ENCODE measurements at places on chromosomes 1 and 21.

GRCh38 chr1:187051618-187052232, 223.0 kb downstream of the PLA2G4A start:
- DNase-seq = no peak

- no peak for DNase-seq
Measured at GRCh38 chr1:106249810-106250209, 806.7 kb upstream of the PRMT6 start.

DNA sequence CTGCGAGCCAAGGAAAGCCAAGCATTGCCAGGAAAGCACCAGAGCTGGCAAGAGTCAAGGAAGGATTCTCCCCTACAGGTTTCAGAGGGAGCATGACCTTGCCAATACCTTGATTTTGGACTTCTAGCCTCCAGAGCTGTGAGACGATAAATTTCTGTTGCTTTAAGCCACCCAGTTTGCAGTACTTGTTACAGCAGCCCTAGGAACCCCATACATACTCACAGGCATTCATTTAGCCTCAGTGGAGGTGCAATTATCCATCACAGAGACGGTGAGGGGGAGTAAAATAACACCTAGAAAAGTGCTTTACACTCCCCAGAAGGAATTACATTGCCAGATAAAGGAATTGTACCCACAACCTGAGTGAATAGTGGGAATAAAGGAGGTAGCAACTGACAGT, 167.4 kb upstream of the NFIA start:
- no peak for DNase-seq

DNA sequence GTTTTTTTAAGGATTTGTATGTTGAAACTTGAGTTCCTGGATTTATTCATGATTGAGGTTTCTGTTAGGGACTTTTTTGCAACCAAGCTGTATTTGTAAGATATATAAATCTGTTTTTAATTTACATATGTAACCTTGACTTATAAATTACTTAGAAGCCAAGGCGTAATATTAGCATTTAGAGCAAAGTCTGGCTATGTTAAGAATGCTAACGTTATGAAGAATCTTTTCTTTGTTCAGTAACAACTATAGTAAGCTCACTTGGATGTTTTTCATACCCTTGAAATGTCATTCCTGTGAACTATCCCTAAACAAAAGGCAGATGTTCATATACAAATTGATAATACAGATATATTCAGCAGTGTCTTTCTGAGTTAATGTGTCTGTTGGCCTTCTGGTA, 155.3 kb downstream of the MAGI3 start:
- DNase-seq = no peak

DNA sequence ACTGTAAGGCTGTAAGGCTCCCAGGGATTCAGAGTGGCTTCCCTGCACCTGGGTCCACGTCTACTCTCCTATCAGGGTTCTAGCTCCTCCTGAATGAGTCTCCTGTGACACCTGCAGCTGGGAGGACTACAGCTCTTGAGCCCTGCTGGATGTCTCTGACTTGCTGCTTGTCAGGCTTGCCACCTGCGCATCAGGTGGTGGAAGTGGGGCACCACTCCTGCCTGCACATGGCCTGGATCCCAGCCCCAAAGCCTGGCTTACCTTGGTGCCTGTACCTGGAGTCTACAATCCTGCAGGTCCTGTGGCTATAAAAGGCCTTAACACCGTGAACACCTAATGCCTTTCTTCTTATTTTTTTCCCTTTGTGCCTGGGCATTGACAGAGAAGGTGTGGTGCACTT, 82.2 kb downstream of the FAM78B start:
- no peak for DNase-seq

GRCh38 chr1:76239470-76239918, 164.9 kb downstream of the ST6GALNAC3 start:
- no peak for DNase-seq

- no peak for DNase-seq
Measured at GRCh38 chr1:97745912-97746311, 174.9 kb downstream of the DPYD start.

DNA sequence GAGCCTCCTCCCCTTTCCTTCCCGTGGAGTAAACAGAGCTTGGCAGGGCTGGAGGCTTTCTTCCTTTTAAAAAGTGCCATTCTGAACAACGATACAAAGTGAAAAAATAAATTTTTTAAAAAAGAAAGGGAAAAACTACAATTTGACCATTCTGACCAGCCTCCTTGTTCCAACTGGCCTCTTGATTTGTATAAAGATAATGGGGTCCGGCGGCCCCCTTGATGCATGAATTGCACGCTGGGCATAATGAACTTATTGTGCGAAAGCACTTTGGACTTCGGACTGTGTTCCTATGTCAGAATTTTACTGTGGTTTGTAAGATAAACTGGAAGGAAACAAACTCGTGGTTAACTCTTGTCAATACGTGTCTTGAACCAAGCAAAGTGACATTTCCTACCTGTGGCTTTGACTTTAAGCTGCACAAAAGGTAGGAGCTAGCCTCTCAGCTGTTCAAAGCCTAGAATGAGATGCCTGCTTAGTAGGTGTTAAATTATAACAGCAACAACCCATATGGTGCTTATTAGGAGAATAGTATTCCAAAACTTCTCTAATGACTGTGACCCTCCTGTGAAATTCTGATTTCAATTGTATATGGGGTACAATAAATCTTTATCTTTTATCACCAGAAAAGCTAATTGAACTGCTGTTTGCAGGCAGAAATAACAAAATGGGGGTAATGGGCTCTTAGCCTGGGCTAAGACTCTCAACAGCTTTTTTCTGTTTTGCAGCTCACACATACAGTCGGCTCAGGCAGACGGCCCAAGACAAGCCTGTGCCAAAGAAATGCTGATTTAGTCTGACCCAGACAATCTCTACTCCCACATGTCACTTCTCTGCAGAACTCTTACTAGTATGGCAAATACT, 9.3 kb downstream of the IRF2BP2 start:
- no peak for DNase-seq

- DNase-seq = no peak
Measured at GRCh38 chr1:228811712-228812305, 76.5 kb downstream of the RHOU start.

GRCh38 chr1:116986421-116987255, 14.9 kb upstream of the CD101 start:
- no peak for DNase-seq

GRCh38 chr1:226816576-226816975, 53.8 kb upstream of the PSEN2 start:
- DNase-seq = no peak

- no peak for DNase-seq
Measured at GRCh38 chr1:93818570-93818959, 60.4 kb downstream of the DNTTIP2 start.

- no peak for DNase-seq
Measured at GRCh38 chr1:97529600-97529999, 391.2 kb downstream of the DPYD start.

GRCh38 chr1:212288615-212289014, 3.4 kb downstream of the PPP2R5A start:
- no peak for DNase-seq

- no peak for DNase-seq
Measured at GRCh38 chr1:14180738-14181137, 417.7 kb upstream of the KAZN start.

- no peak for DNase-seq
Measured at GRCh38 chr1:200468264-200469001, 58.6 kb upstream of the ZNF281 start.

DNA sequence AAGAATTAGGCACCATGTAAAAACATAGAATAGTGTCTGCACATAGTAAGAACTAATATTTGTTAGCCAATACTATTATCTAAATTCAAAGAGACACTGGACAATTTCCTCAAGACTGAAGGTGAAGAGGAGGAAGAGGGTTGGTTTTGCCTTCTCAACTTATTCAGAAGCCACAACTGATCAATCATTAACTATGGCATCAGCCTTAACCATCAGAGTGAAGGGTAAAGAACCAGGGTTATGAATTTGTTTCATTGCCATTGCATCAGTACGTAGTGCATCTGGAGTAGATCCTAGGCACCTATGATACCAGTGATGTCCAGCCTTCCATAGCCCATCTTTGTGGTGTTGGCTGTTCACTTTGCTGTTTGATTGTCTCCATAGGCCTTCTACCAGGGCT, 421.7 kb upstream of the DEPDC1 start:
- no peak for DNase-seq

DNA sequence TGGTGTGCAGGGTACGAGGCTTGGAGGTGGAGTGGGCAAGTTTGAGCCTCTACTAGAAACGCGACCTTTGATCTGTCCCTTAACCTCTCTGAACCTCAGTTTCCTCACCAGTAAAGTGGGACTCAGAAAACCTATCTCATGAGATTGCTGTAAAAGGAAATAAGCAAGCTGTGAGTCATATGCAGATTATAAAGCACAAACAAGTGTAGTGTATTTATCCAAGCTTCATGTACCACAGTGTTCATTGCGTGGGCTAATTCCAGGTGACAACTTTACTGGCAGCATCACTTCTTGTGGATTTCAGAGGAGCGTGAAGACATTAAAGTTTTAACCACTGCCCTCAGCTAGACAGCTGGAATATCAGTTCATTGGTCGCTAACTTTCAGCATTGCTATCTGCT, 44.4 kb downstream of the ZNF697 start:
- no peak for DNase-seq

Data from NCI-H187 treated with DMSO at 0.1 percent for 48 hours (cell line).